ENCODE measurements at places on chromosomes 7 and 10. TPM values are rescaled to one million over a fixed set of nuclear protein-coding genes. Genes with fewer than 3 reads are reported as not detected.

The NRCAM gene
- 0.79 TPM for total RNA-seq

The NEURL1 gene
- not detected for total RNA-seq

The ADRA2A gene
- total RNA-seq, result not detected

The PLPP4 gene
- 13.4 TPM for total RNA-seq

The TCAF2 gene
- total RNA-seq, result 0.72 TPM

The COL28A1 gene
- not detected for total RNA-seq

The AGMO gene
- not detected for total RNA-seq

The UCMA gene
- not detected for total RNA-seq

The BAIAP2L1 gene
- total RNA-seq, result 9.6 TPM

The PBLD gene
- 2.5 TPM for total RNA-seq

The CPA2 gene
- 1.6 TPM for total RNA-seq

The ARPC1A gene
- 75.8 TPM for total RNA-seq

The NPSR1 gene
- not detected for total RNA-seq

The NCF1 gene
- not detected for total RNA-seq

The UNCX gene
- not detected for total RNA-seq

The VSTM4 gene
- 1.7 TPM for total RNA-seq

The TAS2R16 gene
- not detected for total RNA-seq

The BTBD16 gene
- total RNA-seq, result not detected

The KRIT1 gene
- 19.7 TPM for total RNA-seq

The ANKMY2 gene
- 18.5 TPM for total RNA-seq

The LIPK gene
- total RNA-seq, result not detected

The TES gene
- 97.0 TPM for total RNA-seq

The C7orf57 gene
- total RNA-seq, result not detected

The ACTL6B gene
- not detected for total RNA-seq

The KCNMA1 gene
- 40.8 TPM for total RNA-seq

The STOX1 gene
- 1.8 TPM for total RNA-seq

The FAM13C gene
- 0.16 TPM for total RNA-seq

The PFKFB3 gene
- total RNA-seq, result 3.4 TPM

The PNLIPRP1 gene
- total RNA-seq, result not detected

The CABCOCO1 gene
- 0.59 TPM for total RNA-seq

The FRA10AC1 gene
- 1.9 TPM for total RNA-seq

The GTF2IRD2 gene
- 0.72 TPM for total RNA-seq

The TAS2R41 gene
- total RNA-seq, result not detected

The TIAL1 gene
- 30.7 TPM for total RNA-seq

The SLC13A1 gene
- not detected for total RNA-seq

The TBX20 gene
- total RNA-seq, result 1.3 TPM

The TSPAN12 gene
- total RNA-seq, result not detected

The PIP4K2A gene
- 17.4 TPM for total RNA-seq

The CDNF gene
- total RNA-seq, result 0.92 TPM

The ANKRD1 gene
- total RNA-seq, result not detected

Data from MG63 (cell line).